ENCODE measurements at places on chromosomes 7 and 10.

DNA sequence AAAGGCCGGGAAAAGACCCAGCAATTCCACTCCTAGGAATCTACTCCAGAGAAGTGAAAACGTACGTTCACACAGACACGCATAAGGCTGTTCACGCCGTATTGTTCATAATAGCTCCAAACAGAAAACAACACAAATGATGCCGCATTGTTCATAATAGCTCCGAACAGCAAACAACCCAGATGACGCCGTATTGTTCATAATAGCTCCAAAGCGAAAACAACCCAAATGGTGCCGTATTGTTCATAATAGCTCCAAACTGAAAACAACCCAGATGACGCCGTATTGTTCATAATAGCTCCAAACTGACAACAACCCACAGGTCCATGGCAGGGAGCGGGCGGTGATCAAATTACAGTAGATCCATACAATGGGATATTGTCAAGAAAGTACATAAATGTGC lies 85.2 kb upstream of the DNAAF5 start:
- DNase-seq, result no peak

DNA sequence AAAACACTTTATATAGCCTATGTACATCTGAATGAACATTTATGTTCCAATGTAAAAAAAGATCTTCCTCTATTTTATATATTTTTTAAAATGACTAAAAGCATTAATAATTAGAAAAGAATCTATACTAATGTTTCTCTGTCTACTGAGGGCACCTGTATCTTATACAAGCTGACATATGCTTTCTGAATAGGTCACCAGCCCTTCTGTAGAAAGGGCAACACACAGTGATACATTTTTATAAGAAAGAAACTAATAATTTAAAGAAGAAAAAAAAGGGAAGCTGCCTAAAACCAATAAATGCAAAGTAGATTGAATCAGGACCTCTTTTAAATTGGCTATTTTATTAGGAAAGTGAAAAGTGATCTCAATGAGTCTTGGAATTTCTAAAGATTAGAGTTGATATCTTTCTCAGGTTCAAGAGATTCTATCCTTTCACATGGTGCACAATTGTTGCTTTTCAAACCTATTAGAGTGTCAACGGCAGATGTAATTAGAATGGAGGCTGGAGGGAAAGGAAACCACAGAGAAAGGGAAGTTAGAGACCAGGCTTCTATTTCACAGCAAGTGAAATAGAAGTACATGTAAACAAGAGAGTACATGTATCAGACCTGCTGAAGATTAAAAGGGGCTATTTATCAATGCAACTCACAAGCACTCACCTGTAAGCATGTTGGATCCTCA lies 6.3 kb downstream of the MTPN start:
- no peak for DNase-seq

GRCh38 chr10:110544958-110545537 lies 22.4 kb upstream of the SMC3 start:
- no peak for DNase-seq

DNA sequence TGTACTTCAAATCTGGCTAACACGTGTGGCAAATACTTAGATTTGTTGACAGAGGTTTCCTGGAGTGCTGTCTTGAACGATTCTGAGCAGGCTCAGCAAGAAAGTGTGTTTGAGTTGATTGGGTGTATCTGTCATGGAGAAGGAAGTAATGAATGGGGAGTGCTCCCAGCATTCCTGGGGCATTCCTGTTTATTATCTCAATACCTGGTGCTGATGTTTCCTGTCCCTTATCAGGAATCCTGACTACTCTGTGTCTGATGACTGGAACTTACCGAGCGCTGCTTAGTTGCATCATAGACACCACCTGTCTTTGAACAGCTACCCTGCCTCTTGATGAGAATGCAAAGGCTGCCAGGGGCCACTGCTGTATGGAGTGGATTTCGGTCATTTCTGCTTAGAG lies 41.0 kb upstream of the TMEM248 start:
- DNase-seq, result no peak

- no peak for DNase-seq
Observed at GRCh38 chr7:108009873-108010272, 6.9 kb upstream of the LAMB1 start.

DNA sequence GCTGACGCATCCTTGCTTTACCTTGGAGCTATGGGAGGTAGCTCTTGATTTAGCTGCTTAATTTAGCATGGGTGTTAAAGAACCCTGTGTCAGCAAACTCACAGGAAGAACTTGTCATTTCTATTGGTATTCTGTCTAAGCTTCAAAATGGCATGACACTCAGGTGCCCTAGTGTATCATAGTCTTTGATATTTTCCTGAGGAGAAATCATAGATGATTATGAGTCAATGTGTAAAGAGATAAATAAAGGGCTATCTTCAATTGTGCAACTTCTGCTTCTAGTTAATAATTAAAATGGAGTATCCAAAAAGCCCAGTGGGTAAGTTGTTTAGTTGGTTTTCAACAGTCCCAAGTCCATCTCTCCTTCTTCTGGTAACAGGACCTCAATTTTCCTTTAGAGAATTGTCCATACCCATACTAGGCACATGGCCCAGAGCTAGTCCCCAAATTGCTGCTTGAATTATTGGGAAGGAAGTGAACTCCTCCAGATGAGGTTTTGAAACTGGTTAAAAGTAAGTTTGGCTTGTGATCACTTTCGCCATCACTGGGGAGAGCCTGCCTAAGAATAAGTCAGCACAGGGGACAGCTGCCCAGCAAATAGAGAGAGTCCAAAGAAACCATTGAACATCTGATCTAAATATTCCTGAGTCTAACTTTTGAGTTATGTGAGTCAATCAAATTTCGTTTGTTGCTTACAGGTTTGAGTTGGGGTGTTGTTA lies 169.0 kb upstream of the PHYHIPL start:
- no peak for DNase-seq

GRCh38 chr7:50295133-50295532 lies 9.4 kb upstream of the IKZF1 start:
- no peak for DNase-seq

GRCh38 chr10:125204400-125204799 lies 44.0 kb upstream of the CTBP2 start:
- DNase-seq, result no peak

- DNase-seq, result no peak
Observed at GRCh38 chr10:60910543-60910942, 33.4 kb downstream of the RHOBTB1 start.

- DNase-seq, result no peak
Observed at GRCh38 chr7:88206254-88206653, 13.6 kb downstream of the SRI start.

DNA sequence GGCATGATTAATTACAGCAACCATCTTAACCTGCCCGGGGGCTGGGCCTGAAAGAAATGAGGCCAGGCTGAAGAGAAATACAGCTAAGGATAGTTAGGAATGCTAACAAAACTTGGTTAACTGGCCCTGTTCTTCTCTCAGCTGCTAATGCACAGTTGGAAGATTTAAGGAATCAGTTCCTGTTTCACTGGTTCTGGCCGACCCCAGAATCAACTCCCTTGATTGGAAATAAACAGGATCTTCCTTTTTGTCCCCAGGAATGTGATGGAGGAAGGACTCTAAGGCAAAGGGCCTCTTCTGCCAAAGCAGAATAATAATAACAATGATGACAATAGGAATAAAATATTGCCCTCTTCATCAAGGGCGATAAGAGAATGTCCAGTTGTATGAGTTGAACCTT lies 3.5 kb upstream of the LRMDA start:
- DNase-seq, result no peak

DNA sequence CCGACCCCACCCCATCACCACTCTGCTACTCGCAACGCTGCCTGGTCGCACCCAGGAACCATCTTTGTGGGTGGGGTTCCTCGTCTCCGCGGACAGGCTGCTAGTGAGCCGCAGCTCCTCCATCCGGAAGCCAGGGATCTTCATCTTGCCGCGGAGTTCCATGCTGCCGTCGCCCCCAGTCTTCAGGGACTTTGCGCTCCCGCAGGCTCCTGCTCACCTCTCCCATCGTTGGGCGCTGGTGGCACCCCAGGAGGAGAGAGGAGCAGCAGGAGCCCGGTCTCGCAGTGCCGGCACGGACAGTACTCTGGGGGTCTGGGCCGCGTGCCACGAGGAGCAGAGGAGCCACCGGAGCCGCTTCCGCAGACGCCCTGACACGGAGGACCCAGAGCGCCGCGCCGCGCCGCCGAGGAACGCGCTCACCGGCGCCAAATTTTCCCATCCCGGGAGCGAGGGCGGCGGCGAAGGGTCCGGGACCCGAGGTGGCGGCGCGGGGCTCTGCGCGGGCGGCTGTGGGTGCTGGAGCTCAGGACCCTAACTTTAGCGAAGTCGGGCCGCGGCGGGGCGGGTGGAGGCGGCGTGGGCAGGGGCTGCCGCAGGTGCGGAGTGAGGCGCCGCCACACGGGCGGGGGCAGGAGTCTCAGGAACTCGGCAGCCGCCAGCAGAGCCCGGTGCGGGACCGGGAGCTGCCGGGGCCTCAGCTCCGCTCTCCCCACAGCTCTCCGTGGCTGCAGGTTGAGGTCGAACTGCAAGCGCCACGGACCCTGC lies 750.1 kb upstream of the SORCS1 start:
- no peak for DNase-seq

DNA sequence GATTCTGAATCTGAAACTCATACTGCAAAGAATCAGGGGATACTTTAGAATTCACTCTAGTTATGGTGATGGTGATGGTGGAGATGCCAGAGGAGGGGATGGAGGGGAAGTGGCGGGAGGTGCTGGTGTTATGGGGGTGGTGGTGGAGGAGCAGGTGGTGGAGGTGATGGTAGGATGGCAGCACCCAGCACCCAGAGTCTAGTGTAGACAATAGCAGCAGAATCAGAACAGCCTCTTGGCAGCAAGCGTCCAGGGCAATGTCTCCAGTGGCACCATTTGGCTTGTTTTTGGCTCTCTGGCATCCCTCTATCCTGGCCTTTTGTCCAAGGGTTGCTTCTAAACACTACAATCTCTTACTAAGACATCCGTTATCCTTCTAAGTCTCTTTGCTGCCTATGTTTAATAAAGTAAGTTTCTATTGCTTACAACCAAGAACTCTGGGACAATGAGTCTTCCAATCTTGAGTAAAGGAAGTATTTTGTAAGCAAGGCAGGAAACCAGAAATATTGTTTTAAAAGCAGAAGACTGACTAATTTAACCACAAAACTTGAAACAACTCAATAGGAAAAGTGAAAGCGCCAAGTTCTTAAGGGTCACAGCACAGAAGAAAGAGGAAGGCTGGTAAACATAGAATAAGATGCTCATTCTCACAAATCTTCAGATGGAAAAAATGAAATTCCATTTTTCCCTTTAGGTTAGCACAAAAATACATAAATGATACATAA lies 42.4 kb upstream of the GDF10 start:
- no peak for DNase-seq

DNA sequence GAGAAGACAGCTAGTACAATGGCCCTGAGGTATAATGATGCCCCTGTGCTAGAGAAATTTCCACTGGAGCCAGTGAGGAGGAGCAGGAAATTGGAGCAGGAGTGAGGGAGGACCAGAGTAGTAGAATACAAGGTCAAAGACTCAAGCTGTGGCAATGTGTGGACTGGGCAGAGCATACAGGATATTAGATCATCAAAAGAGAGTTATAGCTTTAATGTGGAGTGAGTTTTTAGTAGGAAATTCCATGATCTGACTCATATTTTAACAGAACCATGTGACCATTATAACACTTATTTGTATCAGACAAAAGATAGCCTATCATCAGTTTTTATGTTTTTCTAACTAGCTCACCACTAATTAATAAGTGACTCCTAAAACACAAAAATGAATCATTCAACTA lies 154.1 kb downstream of the DGKB start:
- no peak for DNase-seq

GRCh38 chr7:128071376-128071775 lies 40.1 kb upstream of the LRRC4 start:
- no peak for DNase-seq

DNA sequence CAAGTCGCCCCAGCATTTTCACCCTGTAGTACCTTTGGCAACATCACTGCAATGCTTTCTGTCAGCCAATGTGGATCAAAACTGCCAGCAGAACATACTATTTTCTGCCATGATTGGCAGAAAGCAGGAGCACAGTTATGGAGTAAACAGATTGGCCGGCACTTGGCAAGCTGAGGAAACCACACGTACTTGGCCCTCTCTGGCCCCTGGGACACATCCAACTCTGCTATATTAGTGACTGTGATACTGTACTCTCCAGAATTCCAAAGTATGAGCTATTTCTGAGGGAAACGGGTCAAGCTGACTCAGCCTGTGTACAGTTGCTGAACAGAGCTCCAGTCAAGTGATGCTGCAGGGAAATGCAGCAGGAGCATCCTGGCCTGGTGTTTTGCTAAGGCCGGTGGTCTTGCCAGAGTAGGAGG lies 39.8 kb upstream of the LANCL2 start:
- DNase-seq, result no peak

DNA sequence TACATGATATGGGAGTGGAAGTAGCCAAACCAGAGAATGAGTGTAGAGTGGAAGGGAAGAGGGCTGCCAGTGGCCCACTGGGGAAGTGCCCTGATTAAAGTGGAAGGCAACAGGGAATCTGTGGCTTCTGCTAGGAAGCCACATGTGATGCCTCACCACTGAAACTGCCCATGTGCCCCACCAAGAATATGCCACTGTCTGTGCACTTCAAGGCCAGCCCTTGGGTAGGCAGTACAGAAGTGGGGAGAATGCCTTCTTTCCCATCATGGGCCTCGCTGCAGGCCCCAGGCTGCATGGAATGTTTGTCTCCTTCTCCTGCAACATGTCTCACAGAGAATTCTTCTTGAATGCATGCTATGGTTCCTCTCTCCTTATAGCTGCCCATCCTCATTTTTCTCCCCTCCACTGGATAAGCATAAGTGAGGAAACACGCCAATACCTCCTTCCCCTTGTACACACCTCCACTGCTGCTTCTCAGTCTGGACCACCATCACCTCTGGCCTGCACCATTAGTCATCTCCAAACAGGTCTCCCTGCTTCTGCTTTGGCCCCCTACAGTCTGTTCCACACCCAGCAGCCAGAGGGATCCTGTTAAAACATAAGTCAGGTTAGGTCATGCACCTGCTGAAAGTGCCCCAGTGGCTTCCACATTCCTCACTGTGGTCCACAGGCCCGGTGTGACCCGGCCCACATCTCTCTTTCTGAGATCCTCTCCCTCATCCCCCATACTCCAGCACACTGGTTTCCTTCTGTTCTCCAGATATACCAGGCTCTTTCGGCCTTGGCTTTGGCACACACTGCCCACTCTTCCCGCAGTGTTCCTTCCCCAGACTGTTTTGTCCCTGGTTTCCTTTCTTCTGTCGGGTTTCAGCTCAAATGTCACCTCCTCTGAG lies 37.1 kb downstream of the SNX10 start:
- no peak for DNase-seq

- peak; percentile 43 for DNase-seq
Observed at GRCh38 chr7:128458956-128459355, 3.3 kb downstream of the HILPDA start.

GRCh38 chr10:81914736-81915503 lies 39.9 kb downstream of the NRG3 start:
- DNase-seq, result no peak

GRCh38 chr7:55946545-55946944 lies 5.1 kb upstream of the MRPS17 start:
- DNase-seq, result no peak

- no peak for DNase-seq
Observed at GRCh38 chr7:16883918-16884317, 2.1 kb upstream of the AGR3 start.

All from activated naive CD8-positive, alpha-beta T cell treated with anti-CD3 and anti-CD28 coated beads for 36 hours (primary cell).